ENCODE measurements at places on chromosomes 5 and 9. TPM values are rescaled to one million over a fixed set of nuclear protein-coding genes. Genes with fewer than 3 reads are reported as not detected.

- no peak for DNase-seq
These were observed 22.6 kb downstream of the STK10 start for GRCh38 chr5:172165465-172165864.

DNA sequence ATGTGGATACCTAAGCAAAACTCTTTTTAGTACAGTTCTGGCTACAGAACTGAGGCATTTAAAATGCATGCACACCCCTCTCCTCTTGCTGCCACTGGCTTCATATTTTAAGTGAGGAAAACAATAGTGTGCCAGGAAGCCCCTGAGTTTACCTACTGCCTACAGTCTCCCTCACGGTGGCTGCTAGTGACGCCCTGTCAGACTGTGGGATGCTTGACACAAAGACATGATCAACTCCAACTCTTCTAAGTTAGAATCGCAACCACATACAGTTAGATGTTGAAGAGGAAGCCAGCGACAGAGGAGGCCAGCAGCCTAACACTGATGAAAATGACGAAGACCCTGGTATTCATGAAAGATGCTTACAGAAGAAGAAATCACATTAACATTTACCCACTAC lies 1.3 kb downstream of the SEC16A start:
- DNase-seq = no peak

DNA sequence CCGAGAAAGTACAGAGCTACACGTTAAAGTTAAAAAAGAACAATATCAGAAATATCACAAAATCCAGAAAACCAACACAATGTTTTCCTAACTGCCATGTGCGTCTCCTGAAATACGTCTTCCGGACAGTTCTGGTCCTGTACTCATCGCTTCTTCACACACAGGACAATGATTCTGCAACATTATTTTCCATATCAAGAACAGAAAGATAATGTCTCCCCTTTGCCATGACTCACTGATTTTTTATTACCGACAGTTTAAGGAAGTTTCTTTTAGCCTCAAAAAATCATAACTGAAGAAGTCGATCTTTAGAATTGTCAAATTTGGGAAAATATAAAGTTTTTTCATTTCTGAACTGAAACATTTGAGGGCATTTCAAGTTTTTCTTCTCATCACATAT lies 2.5 kb downstream of the TBC1D9B start:
- DNase-seq = no peak

POU5F2 gene
- total RNA-seq = 2.3 TPM

GPR150 gene
- total RNA-seq = 0.26 TPM

SMIM3 gene
- total RNA-seq = 20.1 TPM

IL9 gene
- total RNA-seq = not detected
